HAP-1 (cell line): ENCODE measurements at places on chromosomes 7 and 10.

GRCh38 chr10:75565286-75566251 is 134.1 kb downstream of the LRMDA start:
- DNase-seq: no peak

GRCh38 chr10:3432081-3432825 is 259.7 kb upstream of the PITRM1 start:
- no peak for DNase-seq

DNA sequence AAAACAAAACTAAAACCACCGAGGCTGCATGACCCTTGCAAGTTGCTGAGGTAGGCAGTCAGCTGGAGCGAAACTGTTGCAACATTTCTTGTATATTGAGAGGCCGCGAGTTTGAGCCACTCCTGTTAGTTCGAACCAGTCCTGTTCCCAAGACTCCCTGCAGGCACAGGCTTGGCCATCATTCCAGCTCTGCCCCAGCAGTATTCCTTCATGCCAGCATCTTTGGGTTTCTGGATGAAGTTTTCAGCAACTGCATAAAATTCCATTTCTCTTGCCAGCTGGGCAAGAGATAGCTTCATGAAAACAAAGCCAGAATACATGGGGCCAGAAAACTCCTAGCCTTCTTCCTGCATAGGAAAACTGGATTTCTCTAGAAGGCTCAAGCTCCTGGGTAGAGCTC is 207.6 kb downstream of the FRMD4A start:
- no peak for DNase-seq

- DNase-seq: peak; percentile 48
Observed at GRCh38 chr7:18459484-18460245, 35.9 kb upstream of the HDAC9 start.

DNA sequence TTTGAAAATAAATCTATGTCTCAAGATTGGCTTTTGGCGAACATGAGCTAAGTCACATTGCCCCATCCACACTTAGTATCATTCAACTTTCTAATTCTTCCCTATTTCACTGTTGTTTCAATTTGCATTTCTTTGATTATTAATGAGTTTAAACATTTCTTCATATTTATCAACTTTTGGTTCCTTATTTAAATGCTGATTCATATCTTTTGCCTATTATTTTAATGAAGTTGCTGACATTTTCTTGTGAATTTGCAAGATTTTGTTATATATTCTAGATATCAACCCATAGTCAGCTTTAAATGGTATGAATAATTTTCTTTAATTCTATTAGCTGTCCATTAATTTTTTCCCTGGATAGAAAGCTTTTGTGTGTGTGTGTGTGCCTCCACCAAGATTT is 14.4 kb upstream of the TSGA13 start:
- no peak for DNase-seq
